ENCODE measurements at places on chromosomes 11 and 22.

DNA sequence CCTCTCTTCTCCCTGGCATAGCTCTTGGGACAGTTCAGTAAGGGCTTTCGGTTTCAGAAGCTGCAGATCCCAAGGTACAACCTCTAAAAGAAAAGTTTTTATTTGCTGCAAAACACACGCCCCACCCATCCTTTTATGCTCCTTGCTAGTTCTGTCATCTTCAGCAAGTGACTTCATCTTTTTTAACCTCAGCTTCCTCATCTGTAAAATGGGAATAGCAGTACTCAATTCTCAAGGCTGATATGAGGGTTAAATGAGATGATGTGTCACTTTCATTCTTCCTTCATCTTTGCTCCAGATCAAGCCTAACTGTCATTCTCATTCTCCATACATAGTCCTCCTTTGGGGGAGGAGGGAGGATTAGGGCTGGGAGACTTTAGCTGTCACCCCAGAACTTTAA, 90.0 kb upstream of the ALX4 start:
- no peak for DNase-seq

DNA sequence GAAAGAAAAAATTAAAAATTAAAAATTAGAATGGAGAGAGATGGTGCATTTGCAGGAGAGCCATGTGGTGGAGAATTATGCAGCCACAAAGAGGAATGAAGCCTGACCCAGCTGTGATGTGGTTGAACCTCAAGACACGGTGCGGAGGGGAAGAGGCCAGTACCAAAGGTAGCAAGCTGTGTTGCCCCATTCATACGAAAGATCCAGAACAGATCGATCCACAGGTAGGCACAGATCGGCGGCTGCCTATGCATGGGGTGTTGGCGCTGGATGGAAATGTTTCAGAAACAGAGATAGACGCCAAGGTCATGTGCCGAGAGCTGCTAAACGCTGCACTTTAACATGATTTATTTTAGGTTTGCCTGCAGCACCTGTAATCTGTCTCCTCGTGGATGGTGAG, 992.3 kb downstream of the BRD1 start:
- no peak for DNase-seq

DNA sequence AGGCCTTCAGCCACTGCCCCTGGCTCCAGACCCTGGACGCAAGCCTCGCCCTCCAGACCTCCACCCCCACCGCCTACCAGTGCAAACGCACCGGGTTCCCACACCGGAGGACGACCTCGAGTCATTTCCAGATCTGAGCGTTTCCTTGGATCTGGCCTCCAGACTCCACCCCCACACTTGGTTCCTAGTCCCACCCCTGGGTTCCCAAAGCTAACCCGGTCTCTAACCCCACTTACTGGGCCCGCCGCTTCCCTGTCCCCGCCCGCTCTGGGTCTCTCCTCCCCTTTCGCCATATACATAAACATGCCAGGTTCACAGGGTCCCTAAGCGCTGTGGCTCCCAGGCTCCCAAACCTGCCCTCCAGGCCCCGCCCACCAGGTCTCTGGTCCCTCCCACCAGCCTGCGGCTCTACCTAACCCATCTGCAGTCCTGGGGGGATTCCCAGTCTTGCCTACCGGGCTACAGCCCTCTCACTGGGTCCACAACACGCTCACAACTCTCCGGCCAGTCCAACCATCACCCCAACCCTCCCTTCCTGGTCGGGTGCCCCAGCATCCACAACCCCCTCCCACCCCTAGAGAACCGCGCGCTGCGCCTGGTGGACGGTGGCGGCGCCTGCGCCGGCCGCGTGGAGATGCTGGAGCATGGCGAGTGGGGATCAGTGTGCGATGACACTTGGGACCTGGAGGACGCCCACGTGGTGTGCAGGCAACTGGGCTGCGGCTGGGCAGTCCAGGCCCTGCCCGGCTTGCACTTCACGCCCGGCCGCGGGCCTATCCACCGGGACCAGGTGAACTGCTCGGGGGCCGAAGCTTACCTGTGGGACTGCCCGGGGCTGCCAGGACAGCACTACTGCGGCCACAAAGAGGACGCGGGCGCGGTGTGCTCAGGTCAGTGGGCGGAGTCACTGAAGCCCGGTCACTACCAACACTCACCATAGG, 36.7 kb downstream of the CD6 start:
- DNase-seq, result peak; percentile 23

DNA sequence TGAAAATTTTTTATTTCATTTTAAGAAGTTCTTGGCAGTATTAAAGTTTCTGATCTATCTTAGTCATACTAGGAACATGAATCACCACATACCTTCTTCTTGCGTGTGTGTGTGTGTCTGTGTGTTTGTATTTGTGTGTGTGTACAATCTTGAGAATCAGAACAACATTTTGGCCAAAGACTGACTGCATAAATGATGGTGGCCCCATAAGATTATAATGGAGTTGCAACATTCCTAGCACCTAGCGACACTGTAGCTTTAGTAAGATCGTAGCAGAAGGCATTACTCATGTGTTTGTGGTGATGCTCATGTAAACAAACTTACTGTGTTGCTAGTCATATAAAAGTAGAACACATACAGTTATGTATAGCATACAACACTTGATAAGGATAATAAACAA, 205.4 kb downstream of the FAM76B start:
- no peak for DNase-seq

- DNase-seq, result no peak
Observed at GRCh38 chr11:837189-837989, 4.6 kb downstream of the CD151 start.

- DNase-seq, result no peak
Observed at GRCh38 chr11:126308271-126308671, 4.4 kb downstream of the DCPS start.

DNA sequence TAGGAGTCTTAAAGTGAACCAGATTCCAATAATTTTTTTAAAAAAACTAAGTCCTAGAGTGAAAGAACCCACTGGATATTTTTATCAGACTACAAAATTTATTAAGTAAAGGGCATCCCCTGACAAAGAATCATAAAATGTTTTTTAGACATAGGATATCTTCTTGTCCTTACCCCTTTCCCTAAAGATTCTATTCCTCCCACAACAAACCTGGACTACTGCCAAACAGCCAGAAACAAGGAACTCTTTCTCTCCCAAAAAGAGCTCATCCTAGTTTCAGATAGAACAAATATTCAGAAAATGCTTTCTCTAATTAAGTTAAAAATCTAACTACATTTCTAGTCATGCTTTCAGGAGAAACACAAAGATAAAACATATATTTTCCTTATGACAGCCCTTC, 327.1 kb downstream of the FAM181B start:
- no peak for DNase-seq

All from CD8-positive, alpha-beta T cell (primary cell).